Stimulated activated CD8-positive, alpha-beta memory T cell treated with anti-CD3 and anti-CD28 coated beads, Interleukin-12 subunit alpha, Interleukin-12 subunit beta, amount 100 ng/mL, for 4 hours (primary cell): ENCODE measurements at places on chromosomes 1 and 21.

DNA sequence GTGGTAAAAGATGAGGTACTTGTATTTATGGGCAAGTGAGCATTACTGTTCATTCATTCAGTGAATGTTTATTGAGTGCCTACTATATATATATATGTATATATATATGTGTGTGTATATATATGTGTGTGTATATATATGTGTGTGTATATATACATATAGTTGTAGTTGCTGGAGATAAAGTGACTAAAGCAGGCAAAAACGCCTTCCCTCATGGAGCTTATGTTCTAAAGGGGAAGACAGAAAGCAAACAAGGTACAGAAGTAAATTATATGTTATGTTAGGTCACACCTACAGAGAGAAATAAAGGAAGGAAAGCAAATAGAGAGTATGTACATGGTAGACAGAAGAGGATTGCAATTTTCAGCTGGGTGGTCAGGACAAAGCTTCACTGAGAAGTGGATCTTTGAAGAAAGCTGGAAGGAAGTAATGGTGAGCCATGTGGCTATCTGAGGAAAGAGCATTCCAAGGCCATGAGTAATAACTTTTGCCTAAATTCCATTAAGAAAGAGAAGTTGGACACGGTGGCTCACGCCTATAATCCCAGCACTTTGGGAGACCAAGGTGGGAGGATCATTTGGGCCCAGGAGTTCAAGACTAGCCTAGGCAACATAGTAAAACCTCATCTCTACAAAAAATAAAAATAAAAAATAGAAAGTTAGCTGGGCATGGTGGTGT, 33.5 kb upstream of the KLF17 start:
- DNase-seq, result no peak

- DNase-seq, result no peak
Measured at GRCh38 chr1:212561501-212561931, 47.0 kb upstream of the ATF3 start.

GRCh38 chr21:42124081-42124480, 53.0 kb downstream of the UMODL1 start:
- DNase-seq, result no peak

- no peak for DNase-seq
Measured at GRCh38 chr1:36673202-36673601, 190.5 kb upstream of the CSF3R start.

- no peak for DNase-seq
Measured at GRCh38 chr21:41653243-41653953, 113.5 kb downstream of the RIPK4 start.

- peak; percentile 32 for DNase-seq
Measured at GRCh38 chr1:59759156-59759925, 55.4 kb upstream of the HOOK1 start.

DNA sequence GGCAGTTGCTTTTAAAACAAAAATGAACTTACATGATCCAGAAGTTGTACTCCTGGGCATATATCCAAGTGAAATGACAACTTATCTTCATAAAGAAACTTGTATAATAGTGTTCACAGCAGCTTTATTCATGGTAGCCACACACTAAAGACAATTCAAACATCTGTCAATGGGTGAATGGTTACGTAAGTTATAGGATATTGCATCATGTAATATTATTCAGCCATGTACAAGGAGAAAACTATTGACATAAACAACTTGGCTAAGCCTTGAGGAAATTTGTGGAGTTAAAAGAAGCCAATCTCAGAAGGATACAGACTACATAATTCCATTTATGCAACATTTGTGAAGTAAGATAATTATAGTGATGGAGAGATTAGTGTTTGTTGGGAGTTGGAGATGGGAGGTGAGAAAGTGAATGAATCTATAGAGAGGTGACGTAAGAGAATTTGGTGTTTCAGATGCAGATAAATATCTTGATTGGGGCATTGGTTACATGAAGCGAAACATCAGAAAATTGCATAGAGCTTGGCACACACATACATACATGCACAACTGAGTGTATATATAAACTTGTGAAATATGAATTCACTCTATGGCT, 49.9 kb upstream of the GRIK1 start:
- no peak for DNase-seq

DNA sequence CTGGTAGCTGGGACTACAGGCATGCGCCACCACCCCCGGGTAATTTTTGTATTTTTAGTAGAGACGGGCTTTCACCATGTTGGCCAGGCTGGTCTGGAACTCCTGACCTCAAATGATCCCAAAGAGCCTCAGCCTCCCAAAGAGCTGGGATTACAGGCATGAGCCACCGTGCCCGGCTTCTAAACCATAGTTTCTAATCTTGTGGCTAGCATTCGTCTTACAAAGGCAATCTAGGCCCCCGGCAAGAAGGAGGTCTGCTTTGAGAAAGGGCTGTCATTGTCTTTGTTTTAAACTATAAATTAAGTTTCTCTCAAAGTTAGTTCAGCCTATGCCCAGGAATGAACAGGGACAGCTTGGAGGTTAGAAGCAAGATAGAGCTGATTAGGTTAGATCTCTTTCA, 10.3 kb upstream of the L1TD1 start:
- no peak for DNase-seq

GRCh38 chr1:56585985-56586384, 6.6 kb upstream of the PLPP3 start:
- DNase-seq, result no peak

DNA sequence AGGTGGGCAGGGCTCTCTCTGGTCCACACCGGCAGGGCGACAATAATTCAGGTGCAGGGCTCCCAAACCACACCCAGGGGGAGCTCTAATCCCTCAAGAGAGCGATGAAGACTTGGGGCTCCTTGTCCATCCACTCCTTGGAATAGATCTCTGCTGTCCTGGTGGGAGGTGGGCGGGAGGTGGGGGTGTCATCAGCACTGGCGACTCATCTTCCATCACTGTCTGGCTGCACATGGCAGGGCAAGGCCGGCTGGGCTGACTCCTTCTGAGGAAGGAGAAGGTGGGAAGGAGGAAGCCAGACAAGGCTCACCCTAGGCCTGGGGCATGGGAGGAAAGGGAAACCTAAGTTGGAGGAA, 29.3 kb downstream of the TNNT2 start:
- no peak for DNase-seq

- DNase-seq, result no peak
Measured at GRCh38 chr1:62024690-62025089, 170.0 kb upstream of the L1TD1 start.

- DNase-seq, result no peak
Measured at GRCh38 chr1:221099747-221100595, 220.7 kb downstream of the HLX start.

DNA sequence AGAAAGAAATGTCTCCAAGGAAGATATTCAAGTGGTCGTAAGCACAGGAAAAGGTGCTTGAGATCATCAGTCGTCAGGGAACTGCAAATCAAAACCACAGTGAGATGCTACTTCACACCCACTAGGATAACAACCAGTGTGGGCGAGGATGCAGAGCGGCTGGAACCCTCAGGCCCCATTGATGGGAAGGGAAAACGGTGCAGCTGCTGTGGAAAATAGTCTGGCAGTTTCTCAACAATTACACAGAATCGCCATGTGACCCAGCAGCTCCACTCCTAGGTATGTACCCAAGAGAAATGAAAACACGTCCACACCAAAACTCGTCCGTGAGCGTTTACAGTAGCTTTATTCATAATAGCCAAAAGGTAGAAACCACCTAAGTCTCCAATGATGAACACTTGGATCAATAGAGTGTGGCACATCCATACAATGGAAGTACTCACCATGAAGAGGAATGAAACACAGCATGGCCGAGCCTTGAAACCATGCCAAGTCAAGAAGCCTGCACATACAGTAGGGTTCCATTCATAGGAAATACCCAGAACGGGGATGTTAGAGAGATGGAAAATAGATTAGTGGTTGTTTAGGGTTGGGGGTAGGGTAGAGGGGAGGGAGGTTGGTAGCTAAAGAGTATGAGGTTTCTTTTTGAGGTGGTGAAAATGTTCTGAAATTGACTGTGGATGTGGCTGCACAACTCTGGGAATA, 6.1 kb downstream of the DFFB start:
- no peak for DNase-seq

DNA sequence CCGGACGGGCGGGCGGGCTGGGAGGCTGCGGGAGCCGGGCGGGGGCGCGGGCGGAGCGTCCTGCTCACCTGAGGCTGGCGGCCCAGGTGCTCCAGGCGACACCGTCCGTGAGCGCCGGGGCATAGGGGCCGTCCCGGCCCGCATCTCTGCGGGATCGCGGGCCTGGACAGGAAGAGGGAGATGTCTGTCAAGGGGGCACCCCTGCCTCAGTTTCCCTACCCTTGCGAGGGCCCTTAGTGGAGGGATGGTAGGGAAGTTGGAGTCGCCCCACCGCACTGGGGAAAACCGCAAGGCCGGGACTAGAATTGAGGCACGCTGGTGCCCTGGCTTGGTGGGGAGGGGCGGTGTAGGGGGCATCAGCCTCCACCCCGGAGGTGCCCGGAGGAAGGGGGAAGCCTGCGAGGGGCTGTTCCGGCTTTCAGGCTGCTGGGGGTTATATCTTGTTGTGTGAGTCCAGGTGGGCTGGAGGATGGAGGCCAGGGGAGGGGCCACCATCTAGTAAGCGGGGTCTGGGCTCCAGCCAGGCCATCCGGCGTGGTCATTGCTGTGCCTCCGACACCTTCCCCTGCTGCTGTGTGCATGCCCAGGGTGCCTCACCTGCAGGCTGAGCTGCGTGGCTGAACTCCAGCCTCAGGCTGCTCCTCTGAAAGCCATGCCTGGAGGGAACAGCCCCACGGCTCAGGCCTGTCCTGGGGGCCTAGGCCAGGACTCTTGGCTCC, 580 bp downstream of the VWA1 start:
- no peak for DNase-seq

GRCh38 chr1:186864296-186864695, 35.5 kb downstream of the PLA2G4A start:
- no peak for DNase-seq

DNA sequence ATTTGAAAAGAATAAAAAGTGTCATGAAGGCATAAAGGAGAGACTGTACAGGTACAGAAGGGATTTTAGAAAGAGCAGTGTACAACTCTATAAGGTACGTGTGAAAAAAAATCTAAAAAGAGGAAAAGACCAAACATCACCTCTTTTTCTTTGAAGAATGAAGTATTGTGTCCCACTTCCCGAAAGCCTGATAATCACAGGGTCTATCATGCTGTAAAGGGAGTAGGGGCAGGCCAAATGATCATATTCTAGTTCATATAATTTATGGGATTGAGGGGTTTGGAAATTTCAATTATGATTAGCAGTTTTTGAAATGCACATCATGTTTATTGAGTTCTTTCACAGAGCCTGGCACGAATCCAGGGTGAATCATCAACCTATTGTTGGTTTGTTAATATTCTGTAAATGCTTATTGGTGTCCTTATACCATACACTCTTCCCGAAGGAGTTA, 910 bp upstream of the RERE start:
- DNase-seq, result no peak

- DNase-seq, result no peak
Measured at GRCh38 chr1:103937763-103938357, 188.2 kb downstream of the AMY1C start.

DNA sequence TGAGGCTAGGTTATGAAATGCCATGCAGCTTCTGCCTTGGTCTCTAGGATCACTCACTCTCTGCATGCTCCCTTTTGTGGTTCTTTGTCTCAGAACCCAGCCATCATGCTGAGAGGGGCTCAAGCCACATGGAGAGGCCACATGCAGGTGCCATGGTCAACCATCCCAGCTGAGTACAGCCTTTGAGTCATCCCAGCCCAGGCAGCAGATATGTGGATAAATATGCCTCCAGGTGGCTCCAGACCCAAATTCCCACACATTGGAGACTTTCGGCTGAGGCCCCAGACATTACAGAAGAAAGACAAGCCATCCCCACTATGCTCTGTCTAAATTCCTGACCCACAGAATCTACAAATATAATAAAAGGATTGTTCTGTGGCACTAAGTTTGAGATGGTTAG, 102.0 kb downstream of the LHX9 start:
- no peak for DNase-seq

- DNase-seq, result no peak
Measured at GRCh38 chr1:68173283-68173935, 58.9 kb downstream of the WLS start.

- no peak for DNase-seq
Measured at GRCh38 chr1:32939655-32940371, 24.8 kb downstream of the RNF19B start.

GRCh38 chr1:203038217-203038741, 12.0 kb downstream of the PPFIA4 start:
- DNase-seq, result no peak

DNA sequence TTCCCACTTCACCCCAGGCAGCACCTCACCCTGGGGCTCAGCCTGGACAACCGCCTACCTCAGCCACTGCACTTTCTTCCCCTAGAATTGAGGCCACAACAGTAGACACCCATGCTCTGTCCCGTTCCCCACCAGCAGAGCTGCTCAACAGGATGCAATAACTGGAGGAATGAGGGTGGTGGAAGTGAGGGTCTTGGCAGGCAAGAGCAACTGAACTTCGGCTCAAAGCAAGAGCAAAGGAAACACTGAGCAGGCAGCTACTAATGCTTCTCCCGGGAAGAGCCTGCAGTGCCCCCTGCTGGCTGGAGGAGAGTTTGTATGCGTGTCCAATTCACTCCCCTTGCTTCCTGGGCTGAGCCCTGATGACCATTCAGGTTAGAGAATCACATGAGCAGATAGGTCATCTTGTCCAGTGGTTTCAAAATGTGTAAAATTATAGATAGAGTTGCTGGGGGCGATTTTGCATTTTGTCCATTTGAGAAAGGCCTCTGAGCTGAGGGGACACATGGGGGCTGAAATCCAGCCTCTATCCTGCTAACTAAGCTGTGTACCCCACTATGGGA, 13.9 kb downstream of the NT5C1A start:
- DNase-seq, result no peak

DNA sequence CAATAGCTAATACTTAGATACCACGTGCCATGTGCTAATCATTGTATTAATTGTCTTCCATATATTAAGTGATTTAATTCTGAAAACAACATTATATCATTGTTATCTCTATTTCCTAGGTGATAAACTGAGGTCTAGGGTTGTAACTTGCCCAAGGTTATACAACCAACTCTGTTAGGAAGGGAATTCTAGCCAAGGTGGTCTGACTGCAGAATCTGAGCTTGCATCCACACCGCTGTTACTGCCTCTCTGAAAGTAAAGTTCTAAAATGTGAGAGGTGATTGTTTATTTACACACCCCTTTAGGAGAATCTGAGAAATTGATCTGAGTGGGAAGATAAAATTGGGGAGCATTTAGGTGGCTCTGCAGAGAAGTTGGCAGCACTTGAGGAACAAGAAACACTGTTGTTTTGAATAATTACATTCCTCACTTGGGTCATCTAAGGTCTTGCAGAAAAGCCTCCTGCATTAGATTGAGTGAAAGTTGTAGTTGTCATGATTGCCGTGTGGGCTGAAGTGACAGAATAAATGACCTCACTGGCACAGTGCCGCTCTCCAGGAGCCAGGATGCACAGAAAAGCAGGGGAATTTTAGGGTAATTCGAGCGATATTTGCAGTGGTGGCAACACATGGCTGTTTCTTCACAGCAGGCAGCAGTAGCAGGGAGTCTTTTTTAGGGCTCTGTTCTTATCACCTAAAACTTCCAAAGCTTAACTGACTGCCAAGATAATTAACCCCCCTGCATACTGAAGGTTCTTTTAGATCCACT, 121.7 kb downstream of the ADGRL4 start:
- DNase-seq, result no peak
